ENCODE measurements at places on chromosomes 4 and X.

GRCh38 chr4:141350122-141350905, 129.6 kb downstream of the ZNF330 start:
- peak; percentile 53 for DNase-seq

DNA sequence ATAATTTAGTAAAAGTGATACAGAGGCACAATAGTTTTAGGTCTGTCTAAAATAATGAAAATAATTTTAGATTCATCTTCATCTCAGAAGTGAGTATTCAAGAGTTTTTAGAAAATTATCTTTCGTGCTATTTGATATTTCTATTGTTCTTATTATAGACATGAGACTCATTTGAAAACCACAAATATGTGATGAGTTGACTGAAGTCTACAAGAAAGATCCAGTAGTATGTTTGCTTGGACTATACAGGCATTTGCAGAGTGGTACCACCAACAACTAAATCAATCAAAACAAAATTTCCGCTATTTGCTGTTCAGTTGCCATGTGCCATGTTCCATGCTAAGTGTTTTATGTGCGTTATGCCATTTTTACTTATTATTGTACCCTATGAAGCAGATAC, 1318.5 kb downstream of the STIM2 start:
- peak; percentile 1 for DNase-seq

DNA sequence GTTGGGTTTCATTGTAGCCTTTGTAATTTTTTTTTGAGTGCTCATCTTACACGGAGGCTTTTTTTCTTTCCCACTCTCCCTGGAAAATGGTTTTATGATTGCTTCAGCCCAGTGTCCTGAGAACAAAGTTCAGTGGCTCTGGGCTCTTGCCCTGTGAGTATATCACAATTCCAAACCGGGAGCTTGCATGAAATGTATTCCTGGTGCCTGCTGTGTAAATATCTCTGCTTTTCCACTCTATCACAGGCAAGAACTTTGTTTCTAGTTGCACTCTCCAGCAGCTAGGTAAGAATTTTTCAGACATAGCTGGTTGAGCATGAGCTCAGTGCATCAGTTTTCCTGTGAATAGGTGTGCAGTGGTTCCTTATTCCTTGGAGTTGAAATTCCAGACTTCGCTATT, 60.8 kb downstream of the SUPT20HL2 start:
- no peak for DNase-seq

GRCh38 chr4:137390707-137391106, 141.6 kb downstream of the PCDH18 start:
- peak; percentile 64 for DNase-seq

DNA sequence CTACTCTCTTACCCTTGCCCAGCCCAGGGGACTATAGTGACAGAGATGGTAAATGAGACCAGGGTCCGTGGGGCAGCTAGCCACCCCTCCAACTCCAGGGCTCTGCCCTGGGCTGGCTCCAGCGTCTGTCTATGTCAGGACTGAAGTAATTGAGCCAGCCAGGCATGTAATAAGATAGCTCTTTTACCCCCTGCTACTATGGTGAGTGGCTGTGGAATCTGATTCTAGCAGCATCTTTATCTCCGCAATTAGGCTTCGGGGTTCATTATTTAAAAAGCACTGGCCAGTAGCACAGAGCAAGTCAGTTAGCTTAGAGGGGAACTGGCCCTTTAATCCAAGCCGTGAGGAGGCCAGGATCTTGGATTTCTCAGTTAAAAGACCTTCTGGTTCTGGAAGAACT, 123.3 kb upstream of the RAI2 start:
- DNase-seq = no peak

- peak; percentile 1 for DNase-seq
These were observed 61.5 kb upstream of the AP1S2 start for GRCh38 chrX:15915959-15916703.

- peak; percentile 44 for DNase-seq
These were observed 746 bp downstream of the EDNRA start for GRCh38 chr4:147481577-147482109.

DNA sequence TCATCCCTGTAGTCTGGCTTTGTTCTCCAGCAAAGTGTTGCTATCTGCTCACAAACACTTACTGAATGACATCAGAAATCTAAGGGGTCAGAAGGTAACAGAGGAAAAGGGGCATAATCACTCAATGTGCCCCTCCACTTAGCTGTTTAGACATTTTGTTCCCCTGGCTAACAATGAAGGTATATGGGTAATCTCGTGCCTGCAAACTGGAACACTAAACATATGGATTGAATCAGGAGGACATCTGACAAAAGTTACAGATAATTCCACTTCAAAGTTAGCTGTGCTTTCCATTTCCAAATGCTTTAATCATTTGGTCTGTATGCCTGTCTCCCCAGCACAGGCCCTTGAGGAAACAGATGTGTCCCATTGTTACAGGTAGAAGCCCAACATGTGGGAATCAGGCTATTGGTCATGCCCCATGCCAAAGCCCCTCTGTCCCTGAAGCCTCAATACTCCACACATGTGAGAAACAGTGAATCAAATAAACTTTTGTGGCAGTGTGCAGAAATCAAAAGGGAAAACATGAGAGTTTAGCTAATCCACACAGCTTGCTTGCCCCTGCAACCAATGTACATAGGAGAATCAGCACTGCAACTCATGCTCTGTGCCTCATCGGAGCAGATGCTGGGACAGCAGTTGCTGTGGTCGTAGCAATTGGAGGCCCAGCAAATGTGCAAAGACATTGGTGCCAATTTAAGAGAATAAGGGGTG, 111.7 kb downstream of the RNF150 start:
- no peak for DNase-seq

DNA sequence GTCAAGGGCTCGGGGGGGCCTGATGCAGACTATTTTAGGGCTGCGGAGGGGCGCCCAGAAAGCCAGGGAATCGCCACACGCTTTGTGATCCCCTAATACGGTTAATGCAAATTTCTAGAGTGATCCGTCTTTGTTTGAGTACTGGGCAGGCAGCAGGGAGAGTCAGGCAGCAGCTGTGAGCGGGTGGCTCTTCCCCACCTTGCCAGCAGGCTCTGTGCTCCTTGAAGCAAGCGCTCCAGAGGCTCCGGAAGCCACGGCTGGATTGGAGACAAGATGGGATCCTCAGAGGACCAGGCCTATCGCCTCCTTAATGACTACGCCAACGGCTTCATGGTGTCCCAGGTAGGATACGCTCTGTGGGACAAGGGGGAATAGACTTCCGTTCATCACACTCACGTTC, at the start of gene ASMT:
Gene ASMT (plus strand): TSS at position 133 of the 400 bp plus-strand sequence. CDS start 141 bp downstream, at position 274.
- DNase-seq = no peak

DNA sequence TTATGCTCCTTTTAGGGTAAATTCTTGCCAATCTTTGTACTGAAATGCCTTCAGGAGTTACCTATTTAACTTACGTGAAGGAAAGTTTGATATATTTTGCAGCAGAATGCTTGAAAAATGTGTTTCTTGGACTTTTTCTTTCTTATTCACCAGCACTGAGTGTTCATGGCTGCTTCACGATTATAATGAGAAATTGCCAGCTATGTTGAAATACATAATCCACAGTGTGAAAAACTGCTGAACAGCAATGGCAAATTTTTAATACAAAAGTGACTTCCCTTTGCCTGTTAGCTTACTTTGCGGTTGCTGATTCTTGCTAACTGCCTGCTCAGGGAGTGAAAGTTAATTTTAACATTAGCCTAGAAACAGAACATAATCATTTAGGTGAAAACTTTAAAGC, 153.8 kb upstream of the SLC4A4 start:
- no peak for DNase-seq

DNA sequence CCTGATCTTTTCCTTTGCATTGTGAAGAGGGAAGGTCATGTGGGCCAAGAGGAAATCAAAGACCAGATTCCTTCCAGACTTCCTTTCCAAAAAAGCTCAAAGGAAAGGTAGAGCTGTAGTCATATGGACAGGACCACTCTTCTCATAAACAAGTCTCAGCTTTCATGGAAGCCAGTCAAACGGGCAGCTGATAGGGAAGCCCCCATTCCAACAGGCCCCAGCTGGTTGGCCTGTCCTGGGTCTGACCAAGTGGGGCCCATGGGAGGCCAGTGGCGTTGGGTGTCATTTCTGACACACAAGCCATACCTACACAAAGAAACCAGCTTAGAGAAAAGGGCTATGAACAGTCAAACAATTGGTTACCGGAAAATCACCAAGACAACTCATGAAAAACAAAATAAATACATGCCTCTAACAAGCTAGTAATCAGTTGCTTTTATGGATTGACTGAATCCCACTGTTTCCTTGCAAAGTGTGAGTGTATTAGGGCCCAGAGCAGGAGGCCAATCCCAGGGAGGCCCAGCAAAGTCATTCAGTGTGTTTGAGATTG, 149.6 kb upstream of the MAMLD1 start:
- no peak for DNase-seq

- peak; percentile 75 for DNase-seq
These were observed 24.1 kb downstream of the HPRT1 start for GRCh38 chrX:134484039-134484438.

DNA sequence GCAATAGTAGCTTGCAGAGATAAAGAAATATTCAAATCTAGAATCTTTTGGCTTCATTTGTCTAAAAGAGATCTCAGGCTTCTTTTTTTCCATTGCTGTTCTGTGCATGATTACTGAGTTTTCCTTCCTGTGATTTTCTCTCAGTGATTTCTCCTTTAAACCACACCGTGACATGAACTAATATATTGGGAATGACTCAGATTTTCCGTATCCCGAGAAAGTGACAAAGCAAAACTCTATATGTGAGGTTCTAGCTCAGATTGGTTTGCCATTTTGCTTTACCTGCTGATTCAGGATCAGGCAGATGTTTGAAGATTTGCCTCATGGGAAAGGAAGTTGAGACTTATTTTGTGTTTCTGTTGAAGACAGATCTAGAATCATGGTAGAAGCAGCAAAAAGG, 59.4 kb downstream of the MTHFD2L start:
- peak; percentile 69 for DNase-seq

DNA sequence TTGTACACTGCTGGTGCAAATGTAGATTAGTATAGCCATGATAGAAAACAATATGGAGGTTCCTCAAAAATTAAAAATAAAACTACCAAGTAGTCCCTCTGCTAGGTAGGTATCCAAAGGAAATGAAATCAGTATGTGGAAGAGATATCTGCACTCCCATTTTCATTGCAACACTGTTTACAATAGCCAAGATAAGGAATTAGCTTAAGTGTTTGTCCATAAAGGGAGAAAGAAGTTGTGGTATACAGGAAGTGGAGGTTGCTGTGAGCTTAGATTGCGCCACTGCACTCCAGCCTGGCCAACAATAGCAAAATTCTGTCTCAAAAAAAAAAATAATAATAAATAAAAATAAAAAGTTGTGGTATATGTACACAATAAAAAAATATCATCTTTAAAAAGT, 325.0 kb upstream of the EMCN start:
- DNase-seq = peak; percentile 42

DNA sequence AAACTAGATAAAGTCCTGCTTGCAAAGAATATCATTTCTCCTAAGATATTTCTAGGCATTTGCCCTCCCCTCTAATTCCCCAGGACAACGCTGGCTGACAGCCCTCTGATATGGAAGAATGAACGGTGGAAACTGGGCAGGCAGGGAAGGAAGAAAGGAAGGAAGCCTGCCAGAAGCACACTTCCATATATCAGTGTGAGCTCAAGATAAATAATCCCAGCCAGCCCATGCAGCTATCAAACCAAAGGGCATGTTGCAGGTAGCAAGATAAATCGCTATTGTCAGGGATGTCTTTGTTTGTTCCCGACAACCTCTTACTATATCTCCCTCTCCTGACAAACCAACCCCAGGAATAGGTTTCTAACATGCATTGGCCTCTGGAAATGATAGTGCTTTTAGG, 412.8 kb downstream of the HNRNPD start:
- DNase-seq = no peak

DNA sequence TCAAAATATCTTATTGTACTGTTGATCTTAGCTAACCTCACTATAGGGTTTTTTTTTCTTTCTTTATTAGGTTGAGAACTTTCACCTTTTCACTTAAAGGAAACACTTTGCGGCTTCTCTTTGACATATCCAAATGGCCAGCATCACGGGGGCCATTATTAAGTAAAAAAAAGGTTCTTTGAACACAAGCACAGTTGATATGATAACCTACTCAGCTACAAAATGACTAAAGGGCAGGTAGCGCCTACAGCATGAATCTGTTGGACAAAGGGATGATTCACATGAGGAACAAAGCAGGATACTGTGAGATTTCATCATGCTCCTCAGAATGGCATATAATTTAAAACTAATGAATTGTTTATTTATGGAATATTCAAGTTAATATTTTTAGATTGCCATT, 119.6 kb downstream of the CCSER1 start:
- no peak for DNase-seq

Data from choroid plexus epithelial cell (primary cell).